CD4-positive, alpha-beta T cell treated with Interleukin-6 at 100 ng/mL for 8 hours (primary cell): ENCODE measurements at places on chromosomes 1 and 21.

DNA sequence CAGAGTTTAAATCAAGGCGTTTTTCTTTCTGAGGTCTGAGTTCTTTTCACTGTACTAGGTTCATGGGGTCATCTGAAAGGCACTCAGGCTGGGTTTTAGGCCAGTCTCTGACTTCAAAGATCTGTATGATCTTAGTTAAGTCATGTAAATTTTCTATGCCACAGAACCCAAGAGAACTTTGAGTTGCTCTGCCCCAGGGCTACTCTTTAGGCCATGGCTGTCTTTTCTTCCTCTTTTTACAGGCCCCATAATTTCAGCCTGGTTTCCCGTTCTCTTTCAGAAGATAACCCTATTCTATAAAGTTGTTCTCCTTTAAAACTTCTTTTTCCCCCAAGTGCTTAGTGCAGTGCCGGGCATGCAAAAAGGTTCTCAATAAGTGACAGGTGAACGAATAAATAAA is 26.1 kb downstream of the METTL13 start:
- no peak for DNase-seq

DNA sequence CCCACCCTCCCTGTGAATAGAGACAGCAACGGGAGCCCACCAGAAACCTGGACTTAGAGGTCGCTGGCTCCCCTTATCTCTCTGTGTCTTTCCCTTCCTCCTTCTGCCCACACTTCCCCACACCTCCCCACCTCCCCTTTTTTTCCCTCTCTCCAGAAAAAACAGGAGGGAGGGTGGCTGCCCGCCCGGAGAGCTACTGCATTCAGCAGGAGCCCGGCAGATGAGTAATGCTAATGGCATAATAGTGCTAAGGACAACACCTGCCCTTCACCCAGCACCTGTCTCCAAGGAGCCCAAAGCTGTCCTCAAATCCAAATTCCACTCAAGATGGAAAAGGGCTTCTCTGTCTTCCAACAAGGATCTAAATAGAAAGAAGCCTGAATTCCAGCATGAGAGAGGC is 11.4 kb upstream of the PRELP start:
- DNase-seq, result no peak

DNA sequence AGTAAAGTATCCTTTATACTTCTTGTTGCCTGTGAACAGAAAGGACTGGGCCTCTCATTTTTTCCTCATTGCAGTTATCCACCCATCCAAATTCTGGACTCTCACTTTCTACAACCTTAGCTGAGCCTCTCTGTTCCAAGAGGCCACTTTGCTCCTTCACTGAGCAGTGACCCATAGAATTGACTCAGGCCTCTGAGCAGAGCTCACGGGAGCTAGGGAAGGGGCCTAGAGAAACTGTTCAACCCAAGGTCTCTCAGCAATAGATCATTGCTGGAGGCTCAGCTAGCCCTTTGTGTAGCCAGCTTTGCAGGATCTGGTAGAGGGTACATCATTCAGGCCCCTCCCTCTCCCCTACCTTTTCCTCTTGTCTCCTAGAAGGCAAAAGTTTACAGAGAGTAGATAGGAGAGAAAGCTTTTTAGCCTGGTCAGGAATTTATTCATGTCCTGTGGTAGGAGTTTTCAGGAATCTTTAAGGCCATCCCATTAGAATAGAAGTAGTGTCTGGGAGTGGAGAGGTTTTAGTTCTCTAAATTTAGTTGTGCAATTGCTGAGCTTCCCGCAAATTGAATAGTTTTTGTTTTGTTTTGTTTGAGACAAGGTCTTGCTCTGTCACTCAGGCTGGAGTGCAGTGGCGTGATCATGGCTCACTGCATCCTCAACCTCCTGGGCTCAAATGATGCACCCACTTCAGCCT is 6.7 kb downstream of the INTS3 start:
- DNase-seq, result no peak

DNA sequence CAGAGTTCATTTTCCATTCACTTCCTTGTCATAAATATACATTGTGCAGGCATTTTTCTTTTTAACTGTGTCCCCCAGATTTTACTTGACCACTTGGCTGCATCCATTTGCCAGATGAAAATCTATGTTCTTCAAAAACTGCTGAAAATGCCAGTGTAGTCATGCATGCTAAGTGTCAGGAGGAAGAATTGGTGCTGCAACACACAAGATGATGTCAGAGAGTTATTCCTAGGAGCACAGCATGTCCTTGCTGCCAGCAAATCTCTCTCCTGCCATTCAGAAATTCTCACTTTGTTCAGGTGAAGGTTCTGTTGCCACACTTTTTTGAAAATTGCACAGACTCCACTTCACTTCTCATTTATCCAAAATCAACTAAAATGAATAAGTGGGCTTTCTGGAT is 106.4 kb upstream of the MAGI3 start:
- no peak for DNase-seq

GRCh38 chr1:33137800-33138199 is 44.0 kb downstream of the TRIM62 start:
- DNase-seq, result no peak

- DNase-seq, result no peak
Observed at GRCh38 chr1:39681294-39681693, 9.4 kb upstream of the NT5C1A start.

DNA sequence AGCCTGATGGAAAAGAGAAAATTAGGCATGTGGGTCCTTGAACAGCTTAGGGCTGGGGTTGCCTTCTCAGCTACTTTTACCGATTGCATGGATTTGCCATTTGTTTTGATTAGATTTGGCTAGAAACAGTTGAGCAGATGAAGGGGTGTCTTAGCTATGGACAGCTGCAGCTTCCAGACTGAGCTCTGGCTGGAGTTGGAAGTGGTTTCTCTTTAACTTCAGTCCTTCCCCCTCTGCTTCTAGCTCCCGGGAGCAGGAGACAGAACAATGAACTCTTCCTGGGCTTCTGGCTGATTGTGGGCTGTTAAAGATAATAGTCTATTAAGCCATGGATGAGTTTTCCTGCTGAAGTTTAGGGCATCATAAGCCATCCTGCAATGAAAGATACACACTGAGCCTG is 50.7 kb downstream of the UBE2T start:
- DNase-seq, result no peak

GRCh38 chr21:26351661-26352060 is 181.1 kb upstream of the APP start:
- DNase-seq, result no peak

DNA sequence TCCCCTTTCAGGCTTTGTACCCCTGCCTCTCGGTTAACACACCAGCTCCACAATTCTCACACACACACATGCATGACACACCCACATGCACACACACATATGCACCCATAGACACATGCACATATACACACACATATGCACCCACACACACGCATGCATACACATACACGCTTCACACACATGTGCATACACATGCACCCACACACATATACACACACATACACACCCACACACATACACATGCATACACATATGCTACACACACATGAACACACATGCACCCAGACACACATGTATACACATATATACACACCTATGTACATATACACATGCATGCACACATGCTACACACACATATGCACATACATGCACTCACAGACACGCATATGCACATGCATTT is 61.7 kb upstream of the SLC25A33 start:
- no peak for DNase-seq

DNA sequence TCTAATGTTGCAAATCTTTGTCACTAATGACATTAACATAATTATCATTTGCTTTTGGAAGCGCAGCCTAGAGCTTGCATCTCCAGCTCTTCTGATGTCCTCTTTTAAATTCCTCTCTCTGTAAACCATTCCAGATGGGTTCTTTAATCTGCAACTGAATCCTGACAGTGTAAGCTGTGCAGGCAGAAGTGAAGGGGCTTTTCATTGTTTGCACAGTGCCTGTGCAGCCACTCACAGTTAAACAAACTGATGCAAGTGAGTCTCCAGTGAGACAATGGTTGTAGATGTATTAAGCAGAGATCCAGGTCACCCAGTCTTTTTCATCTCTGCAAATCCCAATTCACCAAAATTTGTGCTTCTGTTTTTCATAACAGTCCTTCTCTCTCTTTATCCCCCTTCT is 22.5 kb upstream of the FCRL5 start:
- DNase-seq, result no peak

- DNase-seq, result no peak
Observed at GRCh38 chr1:8009043-8010002, 16.8 kb downstream of the ERRFI1 start.

- no peak for DNase-seq
Observed at GRCh38 chr1:187013582-187014200, 184.9 kb downstream of the PLA2G4A start.

- no peak for DNase-seq
Observed at GRCh38 chr1:159532922-159533321, 2.9 kb downstream of the OR10J5 start.

DNA sequence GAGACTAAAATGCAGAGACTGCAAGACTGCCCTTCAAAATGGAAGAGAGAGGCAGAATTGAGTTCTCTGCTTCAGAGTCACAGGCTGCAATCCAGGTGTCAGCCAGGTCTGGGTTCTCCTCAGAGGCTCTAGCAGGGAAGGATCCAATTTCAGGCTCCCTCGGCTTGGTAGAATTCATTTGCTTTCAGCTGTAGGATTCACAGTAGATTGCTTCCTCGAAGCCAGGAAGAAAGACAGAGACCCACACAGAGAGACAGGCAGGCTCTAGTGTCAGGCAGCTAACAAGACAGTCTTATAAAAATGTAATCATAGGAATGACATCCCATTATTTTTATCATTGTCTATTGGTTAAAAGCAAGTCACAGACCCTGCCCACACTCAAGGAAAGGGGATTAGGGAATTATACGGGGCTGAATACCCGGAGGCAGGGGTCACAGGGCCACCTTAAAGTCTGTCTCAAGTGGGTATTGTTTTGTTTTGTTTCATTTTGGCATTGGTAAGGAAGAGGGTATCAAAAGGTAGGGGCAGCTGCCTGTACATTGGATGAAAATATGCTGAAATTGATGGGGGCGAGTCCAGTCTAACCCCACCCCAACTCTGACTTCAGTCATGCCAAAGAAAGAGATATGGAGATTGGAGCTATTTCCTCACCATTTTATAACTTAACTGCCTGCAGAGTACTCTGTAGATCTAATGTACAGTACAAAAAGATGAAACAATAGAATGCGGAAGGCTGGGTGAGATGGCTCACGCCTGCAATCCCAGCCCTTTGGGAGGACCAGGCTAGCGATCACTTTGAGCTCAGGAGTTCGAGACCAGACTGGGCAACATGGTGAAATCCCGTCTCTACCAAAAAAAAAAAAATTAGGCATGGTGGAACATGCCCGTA is 9.5 kb upstream of the TBCE start:
- no peak for DNase-seq

GRCh38 chr1:240663169-240663879 is 51.4 kb upstream of the GREM2 start:
- DNase-seq, result no peak

GRCh38 chr1:29944253-29944905 is 708.1 kb downstream of the PTPRU start:
- no peak for DNase-seq

- no peak for DNase-seq
Observed at GRCh38 chr1:227949341-227949921, 1.7 kb upstream of the WNT9A start.

DNA sequence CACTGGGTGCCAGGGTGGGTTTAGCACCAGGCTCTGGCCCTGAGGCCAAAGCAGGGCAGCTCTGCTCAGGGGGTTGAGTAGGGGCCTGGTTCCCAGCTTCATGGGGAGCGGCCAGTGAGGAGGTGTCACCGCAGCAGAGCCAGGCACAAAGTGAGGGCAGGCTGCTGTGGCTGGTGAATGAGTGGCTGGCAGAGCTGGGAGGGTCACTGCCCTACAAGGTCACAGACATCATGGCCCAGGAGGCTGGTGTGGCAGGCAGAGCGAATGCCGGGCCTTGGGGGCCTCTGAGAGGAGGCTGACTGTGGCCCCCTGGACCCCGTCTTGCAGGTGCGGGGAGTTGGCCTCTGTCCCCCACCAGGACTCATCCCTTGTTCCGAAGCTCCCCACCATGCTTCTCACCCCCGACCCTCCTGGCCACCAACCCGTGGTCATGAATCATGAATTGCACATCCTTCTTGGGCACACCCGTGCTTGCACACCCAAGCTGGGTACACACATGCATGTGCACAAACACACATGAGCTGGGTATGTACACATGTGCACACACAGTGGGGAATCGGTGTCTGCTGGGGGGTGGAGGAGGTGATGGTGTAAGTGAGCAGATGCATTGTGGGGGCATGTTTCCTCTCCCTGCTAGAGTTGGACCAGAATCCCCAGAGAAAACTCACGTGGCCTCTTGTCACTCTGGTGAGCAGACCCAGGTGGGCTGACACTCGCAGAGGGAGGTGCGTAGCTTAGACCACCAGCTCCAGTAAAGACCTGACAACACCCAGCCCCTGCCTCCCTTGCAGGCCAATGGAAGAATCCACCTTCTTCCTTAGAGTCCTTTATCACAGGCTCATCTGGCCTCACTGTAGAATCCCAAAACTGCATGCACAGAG is 4.8 kb upstream of the GNB1 start:
- DNase-seq, result no peak

- DNase-seq, result no peak
Observed at GRCh38 chr1:188402986-188403385, 1574.2 kb downstream of the PLA2G4A start.

GRCh38 chr1:204826970-204827369 is 43.7 kb upstream of the NFASC start:
- no peak for DNase-seq

DNA sequence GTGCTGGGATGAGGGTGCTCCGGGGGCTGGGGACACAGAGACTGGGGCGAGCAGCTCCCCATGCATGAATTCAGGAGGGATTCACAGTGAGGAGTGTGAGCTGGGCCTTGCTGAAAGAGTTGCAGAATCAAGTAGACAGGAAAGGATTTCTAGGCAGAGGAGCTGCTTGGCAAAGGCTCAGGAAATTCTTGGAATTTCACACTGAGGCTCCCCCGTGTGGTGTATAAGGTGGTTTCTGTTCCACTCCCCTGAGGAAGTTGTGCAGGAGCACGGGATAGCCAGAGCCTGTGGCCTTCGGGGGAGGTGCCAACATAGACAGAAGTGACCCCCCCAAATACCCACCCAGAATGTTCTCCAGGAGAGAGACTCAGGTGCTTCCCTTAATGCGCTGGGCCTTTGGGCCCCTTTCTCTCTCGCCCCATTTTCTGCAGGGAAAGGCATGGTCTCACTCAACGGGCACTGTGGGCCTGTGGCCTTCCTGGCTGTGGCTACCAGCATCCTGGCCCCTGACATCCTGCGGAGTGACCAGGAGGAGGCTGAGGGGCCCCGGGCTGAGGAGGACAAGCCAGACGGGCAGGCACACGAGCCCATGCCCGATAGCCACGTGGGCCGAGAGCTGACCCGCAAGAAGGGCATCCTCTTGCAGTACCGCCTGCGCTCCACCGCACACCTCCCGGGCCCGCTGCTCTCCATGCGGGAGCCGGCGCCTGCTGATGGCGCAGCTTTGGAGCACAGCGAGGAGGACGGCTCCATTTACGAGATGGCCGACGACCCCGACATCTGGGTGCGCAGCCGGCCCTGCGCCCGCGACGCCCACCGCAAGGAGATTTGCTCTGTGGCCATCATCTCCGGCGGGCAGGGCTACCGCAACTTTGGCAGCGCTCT is 58.5 kb upstream of the ACTL8 start:
- no peak for DNase-seq
